ENCODE measurements at places on chromosomes 6 and 20.

- no peak for DNase-seq
Observed at GRCh38 chr6:42704251-42704936, 18.0 kb downstream of the PRPH2 start.

GRCh38 chr20:63977739-63978276 lies 1.6 kb downstream of the SAMD10 start:
- DNase-seq = no peak

GRCh38 chr6:56642366-56643261 lies at the start of gene DST:
TSS of gene DST (minus strand) at chr6:56642889.
- no peak for DNase-seq

- no peak for DNase-seq
Observed at GRCh38 chr6:132414761-132415160, 13.5 kb upstream of the MOXD1 start.

DNA sequence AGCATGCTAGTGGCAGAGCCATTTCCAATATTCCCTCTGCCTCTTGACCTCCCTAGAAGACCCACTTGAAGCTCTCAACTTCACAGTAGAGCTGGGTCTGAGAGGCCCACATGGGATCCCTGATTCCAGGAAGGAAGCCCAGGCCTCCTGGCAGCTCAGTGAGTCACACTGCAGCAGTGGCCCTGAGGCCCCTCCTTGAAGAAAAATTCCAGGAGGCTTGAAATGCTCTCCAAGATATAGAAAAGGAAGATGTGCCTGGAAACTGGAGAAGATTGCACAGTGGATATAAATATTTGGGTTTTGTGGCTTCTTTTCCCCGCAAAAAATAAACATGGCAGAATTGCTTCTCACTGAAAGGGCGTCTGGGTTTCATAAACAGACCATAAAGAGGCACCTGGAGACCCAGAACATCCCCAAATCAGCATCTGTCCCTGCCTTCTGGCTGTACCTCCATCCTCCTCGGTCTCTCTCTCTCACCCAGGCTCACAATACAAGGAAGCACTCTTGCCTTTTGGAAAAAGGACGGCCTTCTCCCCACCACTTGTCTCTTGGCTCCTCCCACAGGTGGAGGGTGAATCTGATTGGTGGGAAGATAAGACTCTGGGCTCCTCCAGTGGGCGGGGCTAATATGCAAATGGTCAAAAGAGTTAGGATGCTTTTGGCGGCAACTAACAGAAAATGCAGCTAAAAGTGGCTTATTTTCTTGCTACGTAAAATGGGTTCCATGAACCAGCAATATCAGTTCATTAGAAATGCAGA lies 200.0 kb upstream of the SULF2 start:
- no peak for DNase-seq

DNA sequence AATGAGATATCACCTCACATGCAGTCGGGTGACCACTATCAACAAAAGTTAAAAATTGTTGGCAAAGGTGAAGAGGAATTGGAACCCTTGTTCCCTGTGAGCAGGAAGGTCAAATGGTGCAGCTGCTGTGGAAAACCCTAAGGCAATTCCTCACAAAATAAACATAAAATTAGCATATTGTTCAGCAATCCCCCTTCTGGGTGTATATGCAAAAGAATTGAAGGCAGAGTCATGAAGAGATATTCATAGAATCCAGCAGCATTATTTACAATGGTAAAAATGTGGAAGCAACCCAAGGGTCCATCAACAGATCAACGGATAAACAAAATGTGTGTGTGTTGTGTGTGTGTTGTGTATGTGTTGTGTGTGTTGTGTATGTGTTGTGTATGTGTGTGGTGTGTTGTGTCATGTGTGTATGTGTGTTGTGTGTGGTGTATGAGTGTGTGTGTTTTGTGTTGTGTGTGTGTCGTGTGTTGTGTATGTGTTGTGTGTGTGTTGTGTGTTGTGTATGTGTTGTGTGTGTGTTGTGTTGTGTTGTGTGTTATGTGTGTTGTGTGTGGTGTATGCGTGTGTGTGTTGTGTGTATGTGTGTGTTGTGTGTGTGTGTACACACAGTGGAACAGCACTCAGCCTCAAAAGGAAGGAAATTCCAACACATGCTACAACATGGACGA lies 245.1 kb downstream of the ERMARD start:
- DNase-seq = no peak

- no peak for DNase-seq
Observed at GRCh38 chr6:15147827-15148226, 98.0 kb upstream of the JARID2 start.

GRCh38 chr6:72182337-72183246 lies 296.2 kb downstream of the RIMS1 start:
- peak; percentile 23 for DNase-seq

GRCh38 chr6:119757467-119757866 lies 407.9 kb upstream of the MAN1A1 start:
- DNase-seq = no peak

GRCh38 chr6:15452182-15452941 lies 206.5 kb downstream of the JARID2 start:
- DNase-seq = no peak

GRCh38 chr6:22473991-22474682 lies 95.2 kb upstream of the HDGFL1 start:
- no peak for DNase-seq

Data from anterior cingulate cortex (tissue), 58 donors.